ENCODE measurements at places on chromosomes 1 and 21. TPM values are rescaled to one million over a fixed set of nuclear protein-coding genes. Genes with fewer than 3 reads are reported as not detected.

DNA sequence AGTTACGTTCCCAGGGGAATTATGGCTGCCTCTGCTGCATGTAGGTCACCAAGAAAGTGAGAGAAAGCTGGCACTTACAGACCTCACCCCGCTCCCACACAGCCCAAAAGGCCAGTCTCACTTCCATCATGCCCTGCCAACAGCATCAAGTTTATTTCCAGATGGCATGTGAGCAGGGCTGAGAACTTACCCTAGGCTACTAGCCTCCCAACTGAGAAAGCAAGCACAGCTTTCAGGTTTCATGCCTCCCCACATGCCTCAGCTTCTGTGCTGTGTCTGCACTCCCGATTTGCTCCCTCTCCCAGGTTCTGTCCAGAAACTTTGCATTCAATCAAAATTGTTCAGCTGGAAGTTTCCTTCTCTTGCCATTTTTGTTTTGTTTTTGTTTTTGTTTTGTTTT lies 59.1 kb upstream of the CRB1 start:
- H3K4me1 ChIP-seq, result no peaks in the 10 kb centered on the region
- H3K27ac ChIP-seq, result no peak overlapping the region
- peaks cover 2% of the 10 kb centered on the region for H3K27me3 ChIP-seq
- peaks cover 18% of the 10 kb centered on the region for H3K36me3 ChIP-seq
- no peak for DNase-seq

GRCh38 chr1:205486258-205486657 lies 18.2 kb upstream of the CDK18 start:
- H3K27ac ChIP-seq, result no peak overlapping the region
- H3K27me3 ChIP-seq, result peaks cover 23% of the 10 kb centered on the region
- no peak for DNase-seq

DNA sequence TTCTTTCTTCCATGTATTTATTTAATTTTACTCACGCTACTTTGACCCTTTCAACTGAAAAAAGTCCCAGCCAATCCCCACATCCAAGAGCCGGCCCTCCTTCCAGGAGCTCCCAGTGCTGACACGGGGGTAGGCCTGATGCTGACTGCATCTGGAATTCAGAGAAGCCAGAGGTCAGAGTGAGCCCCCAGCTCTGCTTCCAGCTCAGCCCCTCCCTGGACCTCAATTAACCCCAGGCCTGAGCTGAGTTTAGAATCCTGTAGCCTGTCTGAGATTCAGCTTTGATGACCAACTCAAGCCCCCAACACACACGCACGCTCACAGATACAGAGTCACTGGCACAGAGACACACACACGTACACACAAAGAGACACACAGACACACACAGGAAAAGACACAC lies 247.9 kb downstream of the NPHP4 start:
- H3K4me1 ChIP-seq, result peaks cover 12% of the 10 kb centered on the region
- no peak for DNase-seq
- H3K36me3 ChIP-seq, result no peaks in the 10 kb centered on the region
- H3K27me3 ChIP-seq, result peaks cover 5% of the 10 kb centered on the region

HTR6 gene
- total RNA-seq, result not detected

DNA sequence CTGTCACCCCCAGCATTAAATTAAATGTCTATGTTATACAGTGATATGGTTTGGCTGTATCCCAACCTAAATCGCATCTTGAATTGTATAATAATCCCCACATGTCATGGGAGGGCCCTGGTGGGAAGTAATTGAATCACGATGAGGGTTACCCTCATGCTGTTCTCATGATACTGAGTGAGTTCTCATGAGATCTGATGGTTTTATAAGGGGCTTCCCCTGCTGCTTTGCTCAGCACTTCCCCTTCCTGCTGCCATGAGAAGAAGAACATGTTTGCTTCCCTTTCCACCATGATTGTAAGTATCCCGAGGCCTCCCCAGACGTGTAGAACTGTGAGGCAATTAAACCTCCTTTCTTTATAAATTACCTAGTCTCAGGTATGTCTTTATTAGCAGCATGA lies 445.7 kb downstream of the MRPL39 start:
- no peak overlapping the region for H3K4me3 ChIP-seq
- DNase-seq, result no peak
- no peaks in the 10 kb centered on the region for H3K36me3 ChIP-seq
- H3K27ac ChIP-seq, result no peak overlapping the region

- no peak overlapping the region for H3K4me3 ChIP-seq
- H3K36me3 ChIP-seq, result no peaks in the 10 kb centered on the region
- no peak for DNase-seq
- no peak overlapping the region for H3K27ac ChIP-seq
- H3K27me3 ChIP-seq, result no peaks in the 10 kb centered on the region
Measured at GRCh38 chr21:24302400-24302799, 1304.9 kb downstream of the MRPL39 start.

- peaks cover 35% of the 10 kb centered on the region for H3K4me1 ChIP-seq
- no peaks in the 10 kb centered on the region for H3K36me3 ChIP-seq
- no peak overlapping the region for H3K4me3 ChIP-seq
- H3K27me3 ChIP-seq, result peaks cover 11% of the 10 kb centered on the region
Measured at GRCh38 chr1:156868341-156868740, 7.7 kb downstream of the NTRK1 start.

DNA sequence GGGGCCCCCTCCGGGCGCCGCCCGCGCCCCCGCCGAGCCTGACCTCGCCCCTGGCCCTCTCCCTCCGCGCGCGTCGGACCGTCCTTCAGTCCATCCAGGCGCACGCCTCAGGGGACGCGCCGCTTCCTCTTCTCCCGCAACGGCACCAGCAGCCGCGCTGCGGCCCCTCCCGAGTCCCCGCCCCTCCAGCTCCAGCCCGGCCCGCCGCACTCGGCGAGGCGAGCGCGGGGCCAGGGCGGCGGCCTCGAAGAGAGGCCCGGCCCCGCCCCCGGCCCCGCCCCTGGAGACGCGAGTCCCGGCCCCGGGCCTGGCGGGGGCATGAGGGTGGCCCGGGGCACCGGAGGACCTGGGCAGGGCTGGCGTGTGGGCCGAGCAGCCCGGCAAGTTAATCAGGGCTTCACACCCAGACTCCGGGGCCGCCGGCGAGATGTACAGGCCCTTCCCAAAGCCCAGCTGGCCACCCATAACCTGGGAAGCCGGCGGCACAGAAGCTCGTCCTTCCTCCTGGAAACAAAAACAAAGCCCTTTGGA lies at the start of gene IGSF3:
Gene IGSF3 (minus strand): TSS at position 159 of the 531 bp plus-strand sequence. CDS start 1,407 bp downstream, outside the sequence.
- no peak within 1 kb of the TSS for H3K27ac ChIP-seq
- peaks cover 68% of the 10 kb centered on the region for H3K27me3 ChIP-seq
- peak; percentile 59 for DNase-seq
- H3K4me1 ChIP-seq, result peaks cover 12% of the 10 kb centered on the region
- no peaks in the 10 kb centered on the region for H3K36me3 ChIP-seq

CR2 gene
- total RNA-seq, result not detected

DNA sequence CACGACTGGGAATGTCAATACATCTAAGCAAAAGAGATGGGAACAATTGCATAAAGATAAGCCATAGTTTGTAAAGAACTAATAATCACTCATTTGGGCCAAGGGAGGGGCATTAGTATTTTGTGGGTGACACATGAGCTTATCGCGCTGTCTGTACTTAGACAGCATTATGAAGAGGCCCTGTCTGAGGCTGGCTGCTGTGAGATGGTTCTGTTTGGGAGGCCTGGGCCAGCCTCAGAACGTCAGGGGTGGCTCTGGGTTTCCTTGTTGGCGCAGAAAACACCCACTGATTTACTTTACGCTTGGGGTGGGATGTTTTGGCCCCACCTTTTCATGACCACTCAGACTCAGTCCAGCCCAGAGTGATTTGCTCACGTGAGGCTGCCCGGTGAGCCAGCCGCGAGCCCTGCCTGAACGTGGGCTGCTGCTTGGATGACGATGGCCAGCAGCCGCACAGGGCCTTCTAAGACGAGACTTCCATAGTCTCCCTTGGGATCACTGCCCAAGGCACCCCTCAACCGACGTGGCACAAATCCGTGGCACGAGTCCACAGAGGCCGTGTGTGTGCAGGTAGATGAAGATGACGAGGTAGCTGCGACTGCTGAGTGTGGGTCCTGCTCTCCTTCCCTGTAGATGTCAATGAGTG lies 18.7 kb downstream of the UMODL1 start:
- H3K36me3 ChIP-seq, result no peaks in the 10 kb centered on the region
- H3K27ac ChIP-seq, result no peak overlapping the region
- peaks cover 6% of the 10 kb centered on the region for H3K27me3 ChIP-seq
- no peak overlapping the region for H3K4me3 ChIP-seq

TCHHL1 gene
- not detected for total RNA-seq

DNA sequence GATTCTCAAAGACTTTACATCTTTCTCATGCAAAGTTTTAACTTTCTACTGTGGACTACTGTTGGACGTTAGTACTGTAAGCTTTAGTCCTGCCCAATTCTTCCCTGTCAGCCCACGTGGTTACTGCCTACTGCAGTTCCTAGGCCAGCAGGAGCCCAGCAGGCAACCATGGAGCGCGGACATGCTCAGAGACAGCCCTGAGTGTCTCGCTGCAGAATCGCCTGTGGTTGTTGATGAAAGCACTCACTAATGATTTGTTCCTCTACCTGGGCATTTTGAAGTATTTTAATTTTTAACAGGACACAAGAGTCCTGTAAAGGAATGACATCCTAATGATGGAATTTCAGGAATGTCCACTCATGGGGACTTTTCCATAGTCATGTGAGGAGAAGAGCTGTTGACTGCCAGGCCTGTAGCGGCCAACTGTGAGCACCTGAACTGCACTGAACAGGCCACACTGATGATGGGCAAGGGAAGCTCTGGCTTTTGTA lies 44.1 kb downstream of the PGBD5 start:
- no peaks in the 10 kb centered on the region for H3K36me3 ChIP-seq
- DNase-seq, result no peak
- peaks cover 8% of the 10 kb centered on the region for H3K27me3 ChIP-seq
- no peak overlapping the region for H3K27ac ChIP-seq
- H3K4me3 ChIP-seq, result no peak overlapping the region

GRCh38 chr1:57307392-57308170 lies 116.3 kb downstream of the DAB1 start:
- DNase-seq, result peak; percentile 81
- peaks cover 5% of the 10 kb centered on the region for H3K36me3 ChIP-seq
- H3K4me3 ChIP-seq, result peak overlapping the region; percentile 32
- H3K27ac ChIP-seq, result peak overlapping the region; percentile 52

DNA sequence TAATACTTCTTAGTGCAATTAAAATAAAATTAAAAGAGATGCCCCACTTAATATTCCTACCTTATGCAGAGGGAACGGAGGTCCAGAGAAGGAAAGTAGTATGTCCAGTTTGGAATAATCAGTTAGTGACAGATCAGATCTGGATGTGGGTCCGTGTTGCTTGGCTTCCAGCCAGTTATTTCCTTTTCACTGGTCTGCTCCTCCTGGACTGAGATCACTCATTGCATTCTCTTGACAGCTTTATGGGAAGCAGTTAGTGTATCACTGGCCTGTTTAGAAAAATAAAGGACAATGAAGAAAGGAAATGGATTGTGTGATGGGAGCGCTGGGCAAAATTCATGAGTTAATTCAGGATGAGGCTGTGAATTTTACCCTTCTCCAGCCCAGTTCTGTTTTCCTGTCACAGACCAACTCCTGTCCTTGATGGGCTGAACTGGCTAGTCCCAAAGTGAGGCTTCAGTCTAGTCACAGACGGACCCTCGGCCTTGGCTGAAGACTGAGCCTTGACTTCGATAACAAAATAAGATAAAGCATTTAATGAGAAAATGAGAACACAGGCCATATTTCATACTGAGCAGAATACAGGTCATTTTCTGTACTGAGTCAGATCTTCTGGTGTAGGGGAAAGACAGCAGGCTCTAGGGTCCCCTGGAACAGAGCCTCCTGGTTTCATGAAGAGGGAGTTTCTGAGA lies 85.2 kb upstream of the TRABD2B start:
- H3K36me3 ChIP-seq, result no peaks in the 10 kb centered on the region
- H3K27me3 ChIP-seq, result peaks cover 12% of the 10 kb centered on the region
- no peaks in the 10 kb centered on the region for H3K4me1 ChIP-seq
- DNase-seq, result no peak
- no peak overlapping the region for H3K4me3 ChIP-seq

DNA sequence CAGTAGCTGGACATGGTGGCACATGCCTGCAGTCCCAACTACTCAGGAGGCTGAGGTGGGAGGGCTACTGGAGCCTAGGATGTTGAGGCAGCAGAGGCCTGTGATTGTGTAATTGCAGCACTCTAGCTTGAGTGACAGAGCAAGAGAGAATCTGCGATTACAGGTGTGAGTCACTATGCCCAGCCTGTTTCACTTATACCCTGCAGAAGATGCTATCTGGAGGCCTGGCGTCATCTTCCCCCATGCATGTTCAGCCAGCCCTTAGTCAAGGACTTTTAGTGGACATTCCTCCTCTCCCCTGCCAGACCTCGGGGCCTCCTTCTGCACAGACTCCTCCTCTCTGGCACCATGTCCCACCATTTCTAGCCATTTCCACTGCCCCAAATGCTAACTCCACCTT lies 36.3 kb upstream of the RCC2 start:
- no peaks in the 10 kb centered on the region for H3K27me3 ChIP-seq
- no peak overlapping the region for H3K27ac ChIP-seq
- no peak for DNase-seq
- no peaks in the 10 kb centered on the region for H3K4me1 ChIP-seq
- no peaks in the 10 kb centered on the region for H3K36me3 ChIP-seq

TEX38 gene
- total RNA-seq, result not detected

DNA sequence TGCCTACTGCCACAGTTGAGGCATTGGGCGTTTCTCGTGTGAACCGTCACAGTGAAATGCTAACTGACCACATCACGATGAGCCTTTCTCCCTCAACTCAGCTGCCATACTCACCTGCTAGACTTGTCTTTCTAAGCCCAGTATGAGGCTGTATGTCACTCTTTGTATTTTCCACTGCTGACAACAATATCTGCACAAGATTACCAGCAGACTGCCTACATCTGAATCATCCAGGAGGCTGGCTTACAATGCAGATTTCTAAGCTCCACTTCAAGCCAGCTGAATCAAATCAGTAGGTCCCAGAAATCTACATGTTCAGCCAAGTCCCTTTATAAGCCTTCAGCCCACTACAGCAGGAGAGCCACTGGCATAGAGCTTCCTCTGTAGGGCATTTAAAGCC lies 355.0 kb upstream of the DUSP10 start:
- H3K36me3 ChIP-seq, result no peaks in the 10 kb centered on the region
- no peak overlapping the region for H3K4me3 ChIP-seq
- no peaks in the 10 kb centered on the region for H3K4me1 ChIP-seq
- DNase-seq, result no peak

TMEM81 gene
- 2.3 TPM for total RNA-seq

GRCh38 chr1:91596474-91596873 lies 95.8 kb downstream of the CDC7 start:
- H3K4me1 ChIP-seq, result peaks cover 26% of the 10 kb centered on the region
- no peak for DNase-seq
- H3K27ac ChIP-seq, result no peak overlapping the region
- no peaks in the 10 kb centered on the region for H3K27me3 ChIP-seq

MRAP gene
- not detected for total RNA-seq

DNA sequence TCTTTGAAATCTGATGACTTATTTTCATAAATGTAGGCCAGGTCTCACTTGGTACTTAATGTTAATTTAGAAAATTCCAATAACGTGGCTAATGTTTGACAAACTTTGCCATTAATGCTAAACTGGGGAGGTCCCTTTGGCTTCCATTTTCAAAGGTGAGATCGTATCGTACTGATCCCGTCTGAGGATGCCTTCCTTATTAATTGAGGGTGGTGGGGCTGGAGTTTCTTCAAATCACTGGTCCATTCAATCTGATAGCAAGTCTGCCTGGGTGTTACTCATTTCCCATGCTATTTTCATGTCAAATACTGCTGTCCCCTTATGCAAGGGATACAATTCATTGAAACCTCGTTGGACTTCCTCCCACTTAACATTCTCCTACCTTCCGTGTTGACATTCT lies 327.1 kb downstream of the DISC1 start:
- no peaks in the 10 kb centered on the region for H3K27me3 ChIP-seq
- no peaks in the 10 kb centered on the region for H3K4me1 ChIP-seq
- H3K36me3 ChIP-seq, result no peaks in the 10 kb centered on the region
- H3K4me3 ChIP-seq, result no peak overlapping the region
- H3K27ac ChIP-seq, result no peak overlapping the region
- no peak for DNase-seq

F11R gene
- 14.0 TPM for total RNA-seq

All from activated CD8-positive, alpha-beta memory T cell treated with anti-CD3 and anti-CD28 coated beads, Interleukin-2, amount 10 ng/mL, durations not matched to agents 7 days and 5 days (primary cell).